ENCODE measurements at places on chromosomes 6 and 20.

DNA sequence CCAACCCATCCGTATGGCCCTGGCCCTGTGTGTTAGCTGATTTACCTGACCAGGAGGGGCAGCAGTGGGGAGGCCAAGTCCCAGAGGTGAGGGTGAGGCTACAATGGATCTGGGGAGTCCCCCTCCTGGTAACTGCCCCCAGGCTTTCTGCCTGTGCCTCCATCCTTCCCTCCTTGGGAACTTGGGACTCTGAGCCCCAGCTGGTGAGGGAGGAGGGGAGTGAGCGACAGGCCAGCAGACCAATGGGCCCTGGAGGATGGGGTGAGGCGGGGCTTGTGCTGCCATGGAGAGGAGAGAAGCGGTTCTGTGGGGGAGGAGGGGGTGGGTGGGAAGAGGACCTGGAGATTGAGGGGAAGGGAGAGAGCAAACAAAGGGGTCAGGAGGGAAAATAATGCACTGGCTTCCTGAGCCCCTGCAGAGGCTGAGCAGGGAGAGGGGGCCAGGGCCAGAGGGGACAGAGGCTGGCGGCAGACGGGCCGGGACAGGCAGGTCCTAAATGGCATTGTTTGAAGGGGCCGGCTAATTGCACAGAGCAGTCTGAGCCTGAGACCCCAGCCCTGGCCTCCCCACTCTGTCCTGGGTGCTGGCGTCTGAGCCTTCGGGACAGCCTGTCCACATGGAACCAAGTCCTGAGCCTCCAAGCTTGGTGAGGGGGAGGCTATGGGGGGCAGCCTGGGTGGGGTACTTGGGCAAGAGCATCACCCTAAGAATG is 17.5 kb downstream of the DNMT3B start:
- no peak for DNase-seq

DNA sequence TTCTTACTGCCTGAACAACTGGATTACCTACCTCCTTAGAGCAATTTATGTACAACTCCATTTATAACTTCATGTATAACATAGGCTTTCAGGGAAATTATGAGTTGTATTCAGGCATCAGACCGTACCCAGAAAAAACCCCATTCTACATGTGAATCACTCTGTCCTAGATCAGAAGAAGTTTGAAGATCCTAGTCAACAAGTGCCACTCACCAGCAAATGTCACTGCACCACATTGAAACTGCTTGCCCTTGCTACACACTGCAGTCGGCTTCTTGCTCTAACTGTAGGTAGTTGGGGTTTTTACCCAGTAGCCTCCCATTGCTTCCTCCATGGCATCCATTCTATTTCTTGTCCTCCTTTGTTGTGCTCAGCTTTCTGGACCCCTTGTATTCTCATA is 132.4 kb downstream of the DNAH8 start:
- no peak for DNase-seq

DNA sequence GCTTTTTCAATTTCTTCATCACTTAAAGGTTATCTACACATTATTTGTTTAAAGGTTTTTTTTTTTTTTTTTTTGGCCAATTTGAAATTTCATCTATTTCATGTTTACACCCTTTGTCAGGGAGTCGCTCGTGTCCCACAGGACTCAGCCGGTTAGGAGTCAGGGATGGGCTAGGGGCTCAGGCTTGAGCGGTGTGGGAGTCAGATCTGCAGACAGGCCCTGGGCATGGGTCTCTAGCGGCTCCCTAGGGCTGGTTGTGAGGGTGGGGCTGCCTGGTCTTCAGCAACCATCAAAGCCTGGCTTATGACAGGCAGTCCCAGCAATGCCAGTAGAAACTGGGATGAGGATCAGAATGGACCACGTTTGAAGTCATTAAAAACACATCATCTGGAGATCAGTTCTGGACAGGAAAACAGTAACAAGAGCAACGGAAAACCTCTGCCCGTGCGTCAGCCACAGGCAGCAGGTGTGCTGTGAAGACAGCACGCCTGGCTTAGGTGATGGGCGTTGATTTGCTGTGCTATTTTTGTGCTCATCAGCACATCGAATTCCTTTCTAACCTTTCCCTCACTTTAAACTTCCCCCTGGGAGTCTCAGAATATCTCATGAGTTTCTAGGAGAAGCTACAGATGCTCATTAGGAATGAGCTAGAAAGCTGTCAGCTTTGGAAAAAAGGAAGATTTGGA is 91.3 kb upstream of the MPC1 start:
- DNase-seq, result no peak

DNA sequence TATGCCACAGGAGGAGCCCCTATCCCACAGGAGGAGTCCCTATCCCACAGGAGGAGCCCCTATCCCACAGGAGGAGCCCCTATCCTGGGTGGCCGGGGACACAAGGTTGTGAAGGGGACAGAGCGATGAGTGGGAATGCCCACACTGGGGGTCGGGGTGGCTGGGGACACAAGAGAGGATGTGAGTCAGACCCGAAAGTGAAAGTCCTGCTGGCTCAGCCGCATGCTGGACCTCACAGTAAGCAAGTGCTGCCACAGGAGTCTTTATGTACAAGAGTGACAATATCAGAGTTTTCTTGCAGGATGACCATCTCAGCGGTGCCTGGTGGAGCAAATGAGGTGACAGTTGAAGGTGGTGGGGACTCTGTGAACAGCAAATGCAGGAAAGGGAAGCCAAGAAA is 93.7 kb downstream of the PSMB1 start:
- DNase-seq, result no peak

DNA sequence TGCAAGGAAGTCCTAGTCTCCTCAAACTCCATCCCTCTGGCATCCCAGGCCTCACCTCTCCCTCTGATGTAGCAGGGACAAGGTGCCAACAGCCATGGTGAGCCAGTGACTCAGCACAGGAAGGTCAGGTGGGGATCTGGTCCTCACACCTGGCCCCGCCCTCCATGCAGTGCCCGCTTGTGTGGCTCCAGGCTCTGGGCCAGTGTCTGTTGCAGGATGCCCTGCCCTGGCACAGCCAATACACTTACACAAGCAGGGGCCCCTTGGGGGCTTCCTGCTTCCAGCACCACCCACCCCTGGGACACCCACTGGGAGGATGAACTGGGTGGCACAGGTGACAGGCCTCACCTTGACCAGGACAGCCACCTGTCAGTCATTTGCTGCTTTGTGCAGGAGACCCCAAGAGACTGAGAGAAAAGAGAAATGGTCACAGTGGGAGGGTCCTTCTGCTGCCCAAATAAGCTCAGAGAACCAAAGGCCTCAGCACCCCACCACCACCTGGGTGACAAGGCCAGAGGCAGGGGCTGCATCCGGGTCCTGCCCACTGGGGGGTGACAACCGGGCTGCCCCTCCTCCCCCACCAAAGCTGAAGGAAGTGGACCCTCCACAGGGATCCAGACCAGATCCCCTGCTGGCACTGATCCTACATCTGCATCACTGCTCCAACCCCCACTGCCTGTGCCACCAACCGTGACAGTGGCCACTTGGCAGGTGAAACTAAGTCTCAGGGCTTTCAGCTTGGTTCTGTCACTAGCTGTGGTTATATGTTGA is 658.8 kb upstream of the DEFB115 start:
- no peak for DNase-seq

DNA sequence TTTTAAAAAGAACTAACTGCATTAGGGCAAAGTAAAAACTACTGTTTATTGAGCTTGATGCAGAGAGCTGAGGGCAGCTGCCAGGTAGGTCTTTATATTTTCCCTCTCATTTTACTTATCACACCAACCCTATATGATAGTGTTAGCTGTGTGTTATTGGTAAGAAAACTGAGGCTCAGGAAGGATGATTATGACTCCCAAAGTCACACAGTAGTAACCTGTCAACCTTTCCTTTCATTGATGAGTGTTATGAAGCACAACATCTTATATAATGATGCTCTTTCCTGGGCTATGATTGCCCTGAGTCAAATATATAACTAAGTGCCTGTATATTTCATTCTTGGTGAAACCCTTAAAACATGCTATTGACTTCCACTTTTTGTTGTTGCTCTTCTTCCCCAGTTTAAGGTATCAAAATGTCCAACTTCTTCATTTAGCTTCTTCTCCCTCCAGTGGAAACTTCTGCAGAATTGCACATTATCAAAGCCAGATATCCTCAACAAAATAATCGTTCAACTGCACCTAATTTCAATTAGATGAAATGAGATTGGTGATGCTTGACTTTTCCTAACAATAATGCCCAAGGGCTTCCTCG is 8.1 kb downstream of the GFOD1 start:
- DNase-seq, result no peak

- DNase-seq, result no peak
Observed at GRCh38 chr6:166743406-166744222, 116.6 kb upstream of the RPS6KA2 start.

GRCh38 chr20:36010076-36010475 is 41.7 kb downstream of the CNBD2 start:
- DNase-seq, result no peak

GRCh38 chr20:30593572-30593971 is 663.9 kb upstream of the DEFB115 start:
- DNase-seq, result no peak

GRCh38 chr6:168209420-168209819 is 110.2 kb downstream of the DACT2 start:
- DNase-seq, result no peak

GRCh38 chr20:49603209-49603627 is 35.3 kb upstream of the PTGIS start:
- DNase-seq, result no peak

- DNase-seq, result no peak
Observed at GRCh38 chr6:6330407-6330806, 9.9 kb upstream of the F13A1 start.

GRCh38 chr6:133203344-133203697 is 37.8 kb upstream of the EYA4 start:
- DNase-seq, result no peak

DNA sequence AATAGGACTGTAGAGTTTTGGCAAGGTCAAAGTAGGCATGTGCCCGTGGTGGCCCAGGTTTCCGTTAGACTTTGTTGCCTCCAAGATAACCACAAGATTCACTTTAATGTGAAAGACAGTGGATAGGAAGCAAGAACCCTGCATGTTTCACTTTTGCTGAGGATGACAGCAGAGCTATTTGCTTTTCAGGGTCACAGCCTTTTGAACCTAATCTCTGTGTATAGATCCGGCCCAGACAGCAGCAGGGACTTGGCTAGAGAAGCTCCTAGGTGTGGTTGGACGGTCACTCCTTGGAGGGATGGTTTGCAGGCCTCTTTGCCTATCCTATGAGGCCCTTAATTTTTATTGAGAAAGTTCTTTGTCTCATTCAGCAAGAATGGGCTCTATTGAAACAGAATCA is 538.8 kb downstream of the HACE1 start:
- DNase-seq, result no peak

DNA sequence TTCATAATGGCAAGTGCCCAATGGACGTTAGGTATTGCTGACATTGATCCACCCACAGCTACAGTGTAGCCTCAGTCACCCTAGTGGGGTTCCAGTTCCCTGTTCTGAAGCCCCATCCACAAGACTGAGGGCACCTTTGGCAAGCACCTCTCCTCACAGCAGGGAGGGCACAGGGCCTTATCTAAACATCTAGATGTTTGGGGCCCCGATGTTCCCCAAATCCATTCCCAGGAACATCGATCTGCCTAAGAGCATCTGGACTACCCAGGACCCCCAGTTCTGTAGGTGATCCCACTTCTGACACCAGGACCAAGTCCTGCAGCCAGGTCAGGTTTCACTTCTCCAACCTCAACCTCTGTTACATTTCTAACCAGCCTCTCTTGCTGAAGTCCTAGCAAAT is 10.6 kb downstream of the APCDD1L start:
- DNase-seq, result no peak

GRCh38 chr20:62578294-62578897 is 63.9 kb upstream of the SLCO4A1 start:
- no peak for DNase-seq

DNA sequence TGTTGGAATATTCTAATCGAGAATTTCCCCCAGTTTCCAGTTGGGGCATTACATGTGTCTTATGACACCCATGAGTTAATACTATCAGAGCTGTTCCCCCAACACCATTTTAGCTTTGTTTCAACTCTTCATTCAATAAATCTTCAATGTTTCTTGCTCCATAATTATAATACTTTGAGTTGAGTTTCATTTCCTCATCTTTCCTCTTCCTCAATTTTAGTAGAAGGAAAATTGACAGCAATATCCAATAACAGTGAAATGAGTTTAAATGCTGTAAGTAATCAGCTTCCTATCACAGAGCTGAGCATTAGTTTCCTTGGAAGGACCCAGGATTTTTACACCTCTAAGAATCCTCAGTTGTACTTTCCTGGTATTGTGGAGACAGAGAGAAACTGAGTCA is 1.0 kb upstream of the STMND1 start:
- DNase-seq, result no peak

DNA sequence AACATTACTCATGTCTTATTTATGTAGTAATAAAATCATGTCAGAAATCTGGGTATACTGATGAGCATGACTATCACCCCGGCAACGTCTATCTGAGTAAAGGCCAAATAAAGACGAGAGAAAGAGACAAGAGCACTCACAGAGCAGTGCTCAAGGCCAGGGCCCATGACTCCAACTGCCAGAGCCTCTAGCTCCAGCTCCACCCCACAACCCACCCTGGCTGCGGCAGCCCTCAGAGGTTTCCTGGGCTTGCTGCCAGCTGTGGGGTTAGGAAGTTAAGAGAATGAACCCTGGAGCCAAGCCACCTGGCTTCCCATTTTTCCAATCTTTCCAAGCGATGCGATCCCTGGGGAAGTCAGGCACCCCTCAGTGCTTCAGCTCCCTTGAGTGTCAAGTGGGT is 92.0 kb upstream of the PAX1 start:
- DNase-seq, result no peak

GRCh38 chr20:60269573-60270162 is 311.4 kb downstream of the CDH26 start:
- DNase-seq, result no peak

GRCh38 chr6:164014346-164015087 is 600.0 kb downstream of the QKI start:
- DNase-seq, result no peak

GRCh38 chr6:29919506-29920445 is 22.6 kb upstream of the HLA-A start:
- no peak for DNase-seq

DNA sequence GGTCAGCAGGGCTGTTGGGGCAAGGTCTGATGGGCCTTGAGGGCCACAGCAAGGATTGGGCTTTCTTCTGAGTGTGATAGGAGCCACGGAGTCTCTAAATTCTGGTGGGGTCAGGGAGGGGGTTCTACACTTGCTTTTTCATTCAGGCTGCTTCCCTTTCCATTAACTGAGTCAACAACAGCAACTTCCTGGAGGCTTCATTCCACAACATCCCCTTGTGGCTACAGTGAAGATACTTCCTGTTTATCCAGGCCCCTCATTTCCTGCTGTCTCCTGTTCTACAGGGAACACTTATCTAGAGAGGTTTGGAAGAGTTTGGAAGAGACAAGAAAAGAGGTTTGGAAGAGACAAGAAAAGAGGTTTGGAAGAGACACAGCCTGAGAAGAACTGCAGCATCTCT is 144.8 kb upstream of the ENPP5 start:
- no peak for DNase-seq

GRCh38 chr6:56223995-56224394 is 23.4 kb downstream of the COL21A1 start:
- DNase-seq, result no peak
